ENCODE measurements at places on chromosomes 1 and 21. TPM values are rescaled to one million over a fixed set of nuclear protein-coding genes. Genes with fewer than 3 reads are reported as not detected.

The SLC30A10 gene
- total RNA-seq = 0.08 TPM

The LAMC2 gene
- total RNA-seq = 5.4 TPM

The AQP10 gene
- total RNA-seq = under 0.01 TPM

The CFAP141 gene
- total RNA-seq = not detected

The ZNF496 gene
- total RNA-seq = 51.2 TPM

The MFSD2A gene
- 0.32 TPM for total RNA-seq

The SYCP1 gene
- not detected for total RNA-seq

The MEX3A gene
- 7.0 TPM for total RNA-seq

The RNU1-4 gene
- total RNA-seq = under 0.01 TPM

The S100A2 gene
- total RNA-seq = 8.0 TPM

The FMO5 gene
- 0.13 TPM for total RNA-seq

The ZBTB17 gene
- total RNA-seq = 22.0 TPM

The HYI gene
- total RNA-seq = 123 TPM

The ZNF691 gene
- total RNA-seq = 6.5 TPM

The LCE1B gene
- not detected for total RNA-seq

The VCAM1 gene
- total RNA-seq = 15.0 TPM

All from epithelial cell of alveolus of lung (primary cell).